AML-193 (cell line): ENCODE measurements at places on chromosomes 16 and 17.

DNA sequence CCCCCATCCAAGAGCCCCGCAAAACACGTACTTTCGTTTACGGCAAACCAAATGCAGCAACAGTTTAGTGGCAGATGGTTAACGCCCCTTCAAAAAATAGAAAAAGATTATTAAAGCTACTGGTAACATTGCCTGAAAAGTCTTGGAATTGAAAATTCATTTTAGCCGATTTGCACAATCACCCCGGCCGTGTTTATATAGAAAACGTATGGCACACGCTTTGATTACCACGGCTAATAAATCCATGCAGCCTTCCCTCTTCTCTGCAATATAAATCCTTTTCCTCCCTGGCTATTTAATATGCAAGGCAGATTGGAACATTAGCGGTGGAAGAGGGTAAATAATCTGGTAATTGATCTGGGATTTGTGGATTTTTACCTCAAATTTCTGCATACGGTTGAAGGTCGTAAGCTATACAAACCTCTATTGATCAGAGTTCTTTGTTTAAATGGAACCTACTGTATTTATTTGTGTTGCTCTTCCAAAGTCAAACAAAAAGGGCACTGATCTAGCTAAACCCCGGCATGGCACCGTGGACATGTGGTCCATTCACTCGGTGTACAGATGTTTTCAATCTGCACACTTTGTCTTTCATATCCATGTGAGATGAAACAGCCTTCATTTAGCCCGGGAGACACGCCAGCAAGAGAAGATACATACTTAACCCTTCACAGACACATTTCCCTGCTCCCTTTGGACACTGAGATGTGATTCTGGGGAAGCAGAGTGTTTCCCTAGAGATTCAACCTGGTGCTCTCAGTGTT, 238.1 kb upstream of the MAF start:
- DNase-seq, result no peak

DNA sequence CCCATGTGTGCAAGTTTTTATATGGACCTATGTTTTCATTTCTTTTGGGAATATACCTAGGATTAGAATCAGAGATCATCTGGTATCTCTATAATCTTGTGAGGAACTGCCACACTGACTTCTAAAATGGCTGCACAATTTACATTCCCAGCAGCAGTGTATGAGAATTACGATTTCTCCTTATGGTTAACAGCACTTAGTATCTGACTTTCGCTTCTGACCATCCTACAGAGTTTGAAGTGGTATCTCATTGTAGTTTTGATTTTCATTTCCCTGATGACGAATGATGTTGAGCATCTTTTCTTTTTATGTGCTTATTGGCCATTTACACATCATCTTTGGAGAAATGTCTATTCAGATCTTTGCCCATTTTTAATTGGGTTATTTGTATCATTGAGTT, 10.0 kb downstream of the C16orf96 start:
- no peak for DNase-seq

GRCh38 chr17:6461792-6462524, 17.7 kb downstream of the PIMREG start:
- no peak for DNase-seq

- DNase-seq, result peak; percentile 31
Measured at GRCh38 chr16:81261049-81261648, 22.7 kb downstream of the BCO1 start.

- no peak for DNase-seq
Measured at GRCh38 chr17:1412185-1413110, 12.4 kb upstream of the YWHAE start.
